ENCODE measurements at places on chromosomes 2 and 18.

DNA sequence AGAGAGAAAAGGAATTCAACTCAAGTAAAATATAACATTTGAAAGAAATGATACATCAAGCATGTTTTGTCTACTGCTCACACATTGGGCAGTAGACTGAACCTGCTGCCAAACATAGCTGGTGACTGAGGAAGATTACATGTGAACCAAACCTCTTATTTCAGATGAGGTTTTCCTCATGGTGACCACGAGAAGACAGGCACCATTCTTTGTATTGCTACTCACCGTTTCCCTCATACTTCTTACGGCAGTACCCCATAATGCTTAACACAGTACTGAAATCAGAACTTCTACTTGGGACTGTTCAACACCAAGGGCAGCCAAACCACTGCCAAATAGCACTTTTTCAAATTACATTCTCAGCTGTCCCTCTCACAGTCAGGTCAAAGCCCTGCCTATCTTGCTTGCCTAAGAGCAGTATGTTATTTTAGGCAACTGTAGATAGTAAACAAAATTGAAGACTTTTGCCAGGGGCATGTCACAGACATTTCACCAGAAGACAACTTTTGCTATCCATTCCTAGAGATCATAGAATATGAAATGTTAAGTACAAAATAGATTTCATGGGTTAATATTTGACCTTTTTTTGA lies 167.1 kb upstream of the DOK6 start:
- DNase-seq: no peak

- DNase-seq: no peak
Observed at GRCh38 chr2:63465633-63466032, 122.6 kb downstream of the WDPCP start.

DNA sequence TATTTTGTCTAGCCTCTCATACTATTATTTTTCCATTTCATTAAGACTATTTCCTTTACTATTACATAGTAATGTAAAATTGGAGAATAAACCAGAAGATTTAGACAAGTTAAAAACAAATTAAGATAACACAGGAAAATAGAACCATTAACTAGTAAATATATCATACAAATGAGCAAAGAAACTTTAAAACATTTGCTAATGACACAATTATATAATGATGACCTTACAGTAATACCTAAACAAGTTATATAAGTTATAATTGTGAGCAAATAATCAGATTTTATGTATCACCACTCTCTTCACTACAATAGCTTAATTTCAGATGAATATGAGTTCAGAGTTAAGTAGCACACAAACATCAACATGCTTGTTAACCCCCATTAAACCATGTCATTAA lies 72.6 kb upstream of the GRB14 start:
- no peak for DNase-seq

DNA sequence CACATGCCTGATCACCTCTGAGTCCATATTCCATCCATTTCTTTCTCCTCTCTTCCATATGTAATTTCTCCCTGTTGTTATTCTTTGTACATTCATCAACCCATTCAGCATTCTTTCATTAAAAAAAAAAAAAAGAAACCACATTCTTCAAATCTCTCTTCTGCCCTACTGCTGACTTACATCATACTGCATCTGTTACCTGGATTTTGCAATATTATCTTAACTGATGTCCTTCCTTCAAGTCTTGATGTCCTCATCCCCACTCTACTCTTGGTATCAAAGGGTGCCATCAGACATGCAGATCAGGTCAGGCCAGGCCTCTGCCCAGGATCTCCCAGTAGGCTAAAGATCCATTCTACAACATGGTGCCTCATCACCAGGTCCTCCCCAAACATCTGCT lies 90.6 kb downstream of the SGPP2 start:
- no peak for DNase-seq

GRCh38 chr18:23282437-23282781 lies 147.1 kb downstream of the CABLES1 start:
- DNase-seq: no peak

- DNase-seq: no peak
Observed at GRCh38 chr2:239302083-239302807, 98.6 kb downstream of the HDAC4 start.

- DNase-seq: no peak
Observed at GRCh38 chr2:183034806-183035205, 3.5 kb downstream of the NCKAP1 start.
